ENCODE measurements at places on chromosomes 5 and 9. TPM values are rescaled to one million over a fixed set of nuclear protein-coding genes. Genes with fewer than 3 reads are reported as not detected.

GRCh38 chr5:140988100-140988499, 21.8 kb downstream of the PCDHAC2 start:
- DNase-seq: no peak

- DNase-seq: no peak
These were observed 35.3 kb downstream of the ERBIN start for GRCh38 chr5:65961633-65962032.

GRCh38 chr5:37206736-37207135, 42.4 kb downstream of the CPLANE1 start:
- DNase-seq: no peak

The IFNA5 gene
- not detected for total RNA-seq

The CYLC2 gene
- total RNA-seq: not detected

GRCh38 chr5:150052226-150052955, 34.0 kb downstream of the CSF1R start:
- DNase-seq: no peak

GRCh38 chr5:153991168-153991567, 47.5 kb downstream of the FAM114A2 start:
- DNase-seq: no peak

DNA sequence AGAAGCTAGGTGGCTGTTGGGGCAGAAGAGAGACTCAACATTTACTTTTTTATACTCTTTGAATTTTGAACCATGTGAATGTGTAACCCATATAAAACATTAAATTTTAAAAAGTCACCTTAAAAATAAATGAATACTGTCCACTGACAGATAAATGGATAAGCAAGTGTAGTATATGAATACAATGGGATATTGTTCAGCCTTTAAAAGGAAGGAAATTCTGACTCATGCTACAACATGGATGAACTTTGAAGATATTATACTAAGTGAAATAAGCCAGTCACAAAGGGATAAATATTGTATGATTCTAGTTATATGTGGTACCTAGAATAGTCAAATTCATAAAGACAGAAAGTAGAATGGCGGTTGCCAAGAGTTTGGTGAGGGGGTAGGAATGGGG, 113.9 kb downstream of the TMEM174 start:
- no peak for DNase-seq

The BRINP1 gene
- 70.7 TPM for total RNA-seq

- no peak for DNase-seq
These were observed 3.5 kb upstream of the BTF3 start for GRCh38 chr5:73494721-73495120.

- DNase-seq: peak; percentile 91
These were observed at the start of gene ZNF483 for GRCh38 chr9:111525056-111525977. TSS of gene ZNF483 (plus strand) at chr9:111525179. CDS start at chr9:111527396, 2,217 bp downstream.

- DNase-seq: no peak
These were observed 28.6 kb upstream of the SLCO4C1 start for GRCh38 chr5:102324714-102325113.

GRCh38 chr5:127320032-127320965, 29.7 kb downstream of the MEGF10 start:
- DNase-seq: no peak

- no peak for DNase-seq
These were observed 169.9 kb downstream of the CTNND2 start for GRCh38 chr5:11734369-11734768.

DNA sequence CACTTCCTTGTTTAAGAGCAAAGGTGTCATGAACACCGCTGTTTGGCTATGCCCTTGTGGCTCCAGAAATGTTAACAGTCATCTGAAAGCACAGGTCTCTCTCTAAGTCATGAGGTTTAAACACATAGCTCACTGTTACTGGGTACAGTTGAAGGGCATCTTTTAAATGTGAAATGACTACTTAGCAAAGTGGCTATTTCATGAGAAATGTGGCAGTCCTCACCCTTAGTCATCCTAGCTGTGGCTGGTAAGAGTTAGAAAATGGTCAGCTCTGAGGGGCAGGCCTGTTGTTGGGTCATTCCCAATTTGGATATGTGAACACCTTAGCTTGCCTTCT, 24.2 kb upstream of the TMEM171 start:
- no peak for DNase-seq

The NANS gene
- 18.6 TPM for total RNA-seq

GRCh38 chr5:79200573-79201183, 35.3 kb upstream of the JMY start:
- DNase-seq: no peak

The TCF7 gene
- 2.6 TPM for total RNA-seq

- DNase-seq: peak; percentile 73
These were observed 21.6 kb downstream of the NCS1 start for GRCh38 chr9:130193531-130194377.

The OTULINL gene
- total RNA-seq: 17.4 TPM

DNA sequence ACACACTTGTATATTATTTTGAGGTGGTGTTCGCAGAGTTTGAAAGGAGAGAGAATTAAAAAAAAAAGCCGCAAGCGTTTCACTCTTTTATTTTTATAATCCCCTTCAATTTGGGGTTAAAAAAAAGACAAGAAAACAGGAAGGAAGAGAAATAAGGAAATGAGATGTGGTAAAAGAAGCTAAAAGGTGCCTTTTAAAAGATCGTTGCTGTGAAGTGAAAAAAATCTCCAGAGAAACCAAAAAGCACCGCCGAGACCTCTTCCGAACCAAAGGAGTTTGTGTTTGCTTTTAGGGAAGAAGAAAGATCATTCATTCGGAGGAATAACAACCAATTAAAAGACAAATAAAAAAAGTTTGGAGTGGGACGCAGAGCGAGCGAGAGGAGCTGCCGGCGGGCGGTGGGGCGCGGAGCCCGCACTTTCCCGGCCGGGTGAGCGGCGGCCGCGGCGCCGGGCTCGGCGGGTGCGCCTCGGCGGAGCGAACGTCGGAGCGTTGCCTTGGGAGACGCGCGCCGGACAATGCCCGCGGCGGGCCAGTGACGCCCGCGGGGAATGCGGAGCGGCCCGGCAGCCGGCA, 355 bp downstream of the TLE4 start:
- DNase-seq: no peak

The CTNNAL1 gene
- 23.4 TPM for total RNA-seq

GRCh38 chr5:135526924-135527323, 8.8 kb downstream of the NEUROG1 start:
- no peak for DNase-seq

The C7 gene
- 16.1 TPM for total RNA-seq

The PCDHGA10 gene
- total RNA-seq: 12.0 TPM

DNA sequence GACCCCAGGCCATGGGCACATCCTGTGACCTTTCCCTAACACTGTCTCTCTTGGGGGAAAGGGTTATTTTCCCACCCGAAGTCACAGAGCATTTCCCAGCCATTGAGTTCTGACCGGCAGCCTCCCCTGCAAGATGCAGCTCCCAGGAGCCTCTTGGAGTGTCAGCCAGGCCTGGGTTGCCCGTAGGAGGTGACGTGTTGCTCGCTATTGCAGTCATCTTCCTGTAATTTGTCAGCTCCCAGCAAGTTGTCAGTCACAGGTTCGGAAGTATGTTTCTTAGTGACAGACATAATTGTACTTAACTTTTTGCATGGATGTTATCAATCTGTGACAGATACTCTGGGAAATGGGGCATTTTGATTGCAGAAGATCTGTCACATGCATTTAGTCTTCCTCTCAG, 74.5 kb downstream of the MVB12B start:
- DNase-seq: no peak

DNA sequence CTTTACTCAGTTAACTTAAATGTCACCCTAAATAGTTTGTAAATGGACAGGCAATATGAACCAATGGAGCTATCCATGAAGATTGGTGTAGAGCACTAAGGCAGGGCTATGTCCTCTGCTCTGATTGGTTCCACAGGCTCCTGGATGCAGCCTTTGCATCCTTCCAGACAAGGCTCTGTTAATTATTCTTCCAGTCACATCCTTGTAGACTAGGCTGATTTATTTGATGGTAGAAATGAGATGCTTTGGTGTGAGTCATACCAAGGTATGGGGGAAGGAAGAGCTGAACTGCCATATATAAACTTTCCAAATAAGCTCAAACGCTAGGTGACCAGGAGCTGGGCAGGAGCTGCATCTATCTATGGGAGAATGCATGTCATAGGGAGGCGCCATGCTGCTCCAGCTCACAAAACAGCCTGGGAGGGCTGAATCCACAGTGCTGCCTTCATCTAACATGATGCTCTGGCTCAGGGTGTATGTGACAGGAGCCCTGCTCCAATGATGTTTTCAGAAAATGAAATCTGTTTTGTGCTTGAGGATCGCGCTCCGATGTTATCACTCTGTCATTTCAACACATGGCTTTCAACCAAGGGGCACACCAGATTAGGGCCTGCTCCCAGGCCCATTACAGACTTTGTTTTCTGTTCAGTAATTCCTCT, 818.0 kb upstream of the ZNF608 start:
- no peak for DNase-seq

The SPATA31D4 gene
- not detected for total RNA-seq

DNA sequence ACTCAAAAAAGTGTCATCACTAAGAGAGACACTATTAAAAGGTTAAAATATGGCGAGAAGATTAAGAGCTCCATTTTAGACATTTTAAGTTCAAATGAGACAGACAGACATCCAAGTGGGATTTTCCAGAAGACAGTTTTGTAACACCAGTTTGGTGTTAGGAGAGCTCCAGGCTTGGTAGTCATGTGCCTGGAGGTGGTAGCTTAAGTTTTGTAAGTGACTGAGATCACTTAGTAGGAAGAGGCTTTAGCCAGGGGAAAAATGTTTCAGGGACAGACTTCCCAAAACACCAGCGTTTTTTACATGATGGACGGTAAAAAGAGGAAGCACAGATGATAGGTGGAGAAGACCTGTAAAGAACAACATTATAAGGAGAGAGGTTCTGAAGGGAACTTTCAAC, 150.3 kb downstream of the GIN1 start:
- no peak for DNase-seq

DNA sequence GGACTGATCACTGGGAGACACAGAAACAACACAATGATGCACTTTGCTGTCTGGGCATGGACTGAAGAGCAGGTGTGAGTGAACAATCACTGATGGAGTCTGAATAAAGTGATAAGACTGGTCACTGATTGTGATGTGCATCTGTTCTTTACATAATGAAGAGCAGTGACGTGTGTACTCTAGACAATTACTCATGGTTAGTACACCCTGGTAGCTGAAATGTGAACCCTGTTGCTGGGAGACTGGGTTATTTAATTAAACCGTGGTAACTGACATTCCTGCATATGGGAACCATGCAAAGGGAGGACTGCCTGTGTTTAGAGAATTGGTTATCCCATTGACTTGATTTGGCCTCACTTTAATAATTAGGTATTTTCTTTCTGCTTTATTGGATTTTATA, 202.9 kb downstream of the NR2F1-AS1 start:
- DNase-seq: no peak

GRCh38 chr5:33994845-33995244, 10.4 kb upstream of the SLC45A2 start:
- DNase-seq: no peak

- no peak for DNase-seq
These were observed 38.0 kb downstream of the ADAMTS16 start for GRCh38 chr5:5178136-5178535.

DNA sequence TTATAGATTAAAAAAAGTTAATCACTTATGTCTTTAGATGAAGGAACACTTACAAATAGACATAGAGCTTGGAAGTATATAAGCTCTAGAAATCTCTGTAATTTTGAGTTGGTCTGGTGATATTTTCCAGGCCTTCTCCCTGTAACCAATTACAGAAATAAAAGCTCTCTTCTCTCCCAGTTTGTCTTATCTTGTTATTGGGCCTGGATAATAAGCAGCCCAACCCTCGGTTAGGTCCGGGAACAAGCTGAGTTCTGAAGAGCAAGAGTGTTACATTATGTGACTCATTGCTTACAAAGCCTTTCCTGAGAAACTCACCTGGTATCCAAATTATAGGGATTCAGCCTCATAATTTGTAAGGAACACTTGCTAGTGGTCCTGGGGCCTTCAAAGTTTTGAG, 1146.2 kb downstream of the CDH9 start:
- DNase-seq: no peak

The PLCXD3 gene
- total RNA-seq: 13.2 TPM

DNA sequence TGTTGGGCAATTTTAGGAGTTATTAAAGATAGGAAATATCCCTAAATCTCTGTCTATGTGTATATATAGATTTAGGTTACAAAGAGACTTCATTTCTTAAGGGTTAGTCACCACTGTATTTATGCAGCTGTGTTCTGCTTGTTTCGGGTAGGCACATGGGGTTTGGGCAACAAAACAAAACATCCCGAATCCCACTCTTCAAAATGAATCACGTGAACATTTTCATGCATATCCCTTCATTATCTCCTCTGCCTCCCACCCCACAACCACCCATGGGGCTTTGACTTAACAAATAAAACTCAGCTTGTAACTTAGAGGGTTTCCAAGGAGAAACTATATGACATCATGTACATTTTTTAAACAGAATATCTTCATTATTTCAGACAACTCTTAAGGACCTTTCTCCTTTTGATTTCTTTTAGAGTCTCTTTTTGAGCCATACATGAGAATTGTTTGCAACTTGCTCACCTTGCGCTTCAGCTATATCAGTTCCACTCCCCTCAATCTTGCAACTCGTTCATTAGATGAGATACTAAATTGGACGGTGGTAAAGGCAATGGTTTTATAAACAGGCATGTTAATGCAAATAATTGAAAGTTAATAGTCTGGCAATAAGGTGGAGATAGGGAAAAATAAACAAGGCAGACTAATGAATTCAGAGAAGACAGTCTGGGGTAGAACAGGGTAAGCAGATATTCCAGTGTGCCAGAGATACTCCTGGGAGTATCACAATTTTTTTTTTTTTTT, 136.7 kb downstream of the CD180 start:
- no peak for DNase-seq

DNA sequence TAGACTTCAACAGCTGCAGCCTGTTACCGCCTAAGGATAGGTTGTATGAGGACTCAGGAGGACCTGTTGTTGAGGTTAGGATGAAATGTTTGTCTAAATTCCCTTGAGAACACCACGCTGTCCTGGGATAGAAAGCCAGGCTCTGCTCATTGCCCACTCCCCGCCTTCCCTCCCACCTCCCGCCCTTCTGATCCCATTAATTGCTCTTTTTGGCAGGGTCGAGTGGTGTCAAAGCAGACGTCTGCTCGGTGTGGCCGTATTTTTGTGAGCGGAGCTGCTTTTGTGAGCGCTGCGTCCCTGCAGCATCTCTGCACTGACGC, 62.3 kb downstream of the SPATA31C2 start:
- DNase-seq: no peak

Measured in dorsolateral prefrontal cortex (tissue), 122 donors.